ENCODE measurements at places on chromosomes 3 and 15.

DNA sequence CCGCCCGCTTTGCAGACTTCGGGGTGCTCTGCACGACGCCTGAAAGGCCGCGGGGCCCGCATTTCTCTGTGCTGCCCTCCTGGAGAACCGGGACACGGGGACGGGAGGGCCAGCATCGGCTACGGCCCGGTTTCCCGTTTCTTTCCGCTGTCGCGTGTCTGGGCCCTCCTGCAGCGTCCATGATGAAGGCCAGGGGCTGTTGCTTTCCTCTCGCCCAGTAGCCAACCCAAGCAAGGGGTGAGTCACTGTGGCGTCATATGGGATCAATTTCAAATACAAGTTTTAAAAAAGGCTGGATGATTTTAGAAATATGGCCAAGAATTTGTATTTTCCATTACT is 435 bp downstream of the SLC35G2 start:
- DNase-seq: no peak

DNA sequence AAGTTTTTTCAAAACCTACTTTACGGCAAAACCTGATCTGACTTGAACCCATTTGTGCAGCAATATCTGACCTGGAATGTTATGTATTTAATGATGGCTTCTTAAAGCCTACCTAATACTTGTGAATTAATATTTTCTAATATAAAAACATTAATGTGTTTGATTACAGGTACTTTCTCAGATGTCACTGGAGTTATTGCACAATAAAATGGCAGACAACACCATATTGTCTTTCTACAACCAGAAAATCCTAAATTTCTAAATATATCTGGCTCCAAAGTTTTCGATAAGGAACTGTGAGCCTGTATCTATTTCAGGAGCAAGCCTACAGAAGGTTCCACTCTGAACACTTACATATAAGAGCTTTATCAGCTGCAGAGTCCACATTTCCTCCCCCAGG is 184.5 kb downstream of the ATP8B4 start:
- no peak for DNase-seq

- no peak for DNase-seq
These were observed 247.6 kb downstream of the CHST2 start for GRCh38 chr3:143367171-143367570.

DNA sequence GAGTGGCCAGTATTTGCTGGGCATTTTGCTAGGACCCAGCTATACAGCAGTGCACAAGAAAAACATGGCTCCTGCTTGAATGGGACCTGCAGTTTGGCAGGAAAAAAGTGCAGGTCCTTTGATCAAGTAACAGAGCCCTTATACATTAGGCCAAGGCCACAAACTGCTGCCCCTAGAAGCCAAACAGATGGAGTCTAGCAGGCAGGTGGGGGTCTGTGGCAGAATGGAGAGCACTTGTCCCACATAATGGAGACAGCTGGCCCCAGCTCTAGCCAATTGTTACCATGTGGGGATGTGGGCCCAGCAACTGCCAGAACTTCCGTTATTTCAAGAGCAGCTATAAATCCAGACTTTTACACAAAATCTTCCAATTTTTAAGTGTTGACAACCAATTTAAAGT is 79.3 kb downstream of the SHQ1 start:
- DNase-seq: no peak

DNA sequence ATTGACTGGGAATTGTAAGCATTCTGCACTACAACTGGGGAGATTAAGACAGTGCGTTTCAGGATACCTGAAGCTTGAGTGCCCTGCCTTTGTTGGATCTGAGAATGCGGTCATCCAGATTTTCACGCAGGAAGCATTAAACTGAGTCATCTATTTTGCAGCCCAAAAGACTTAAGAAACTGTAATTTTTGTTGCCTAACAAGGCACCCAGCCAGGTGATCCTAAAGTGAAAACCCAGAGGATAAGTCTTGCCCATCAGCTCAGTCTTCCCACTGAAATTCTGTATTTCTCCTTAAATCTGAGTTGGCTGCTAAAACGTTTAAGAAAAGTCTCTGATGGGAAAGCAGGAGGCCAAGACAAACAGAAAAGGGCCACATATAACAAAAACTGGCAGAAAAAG is 242.5 kb upstream of the TMCO5A start:
- no peak for DNase-seq

- no peak for DNase-seq
These were observed 7.1 kb upstream of the EPHB3 start for GRCh38 chr3:184554461-184554860.

DNA sequence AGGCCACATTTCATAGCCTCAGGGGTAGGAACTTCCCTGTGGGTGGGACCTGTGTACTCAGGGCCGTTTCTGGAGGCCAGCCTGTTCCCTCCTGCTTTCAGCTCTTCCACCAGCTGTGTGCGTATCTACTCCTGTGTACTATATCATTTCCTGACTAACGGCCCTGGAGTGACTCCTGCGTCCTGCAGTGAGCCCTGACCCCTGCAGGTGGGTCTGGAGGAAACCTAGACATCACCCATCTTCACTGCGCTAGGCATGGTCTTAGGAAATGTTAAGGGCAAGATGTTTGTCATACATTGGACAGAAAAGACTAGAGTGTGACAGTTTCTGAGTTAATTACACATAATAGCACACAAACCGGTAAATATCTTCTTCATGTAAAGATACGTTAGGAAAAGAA is 297.3 kb downstream of the GABRB3 start:
- DNase-seq: no peak

DNA sequence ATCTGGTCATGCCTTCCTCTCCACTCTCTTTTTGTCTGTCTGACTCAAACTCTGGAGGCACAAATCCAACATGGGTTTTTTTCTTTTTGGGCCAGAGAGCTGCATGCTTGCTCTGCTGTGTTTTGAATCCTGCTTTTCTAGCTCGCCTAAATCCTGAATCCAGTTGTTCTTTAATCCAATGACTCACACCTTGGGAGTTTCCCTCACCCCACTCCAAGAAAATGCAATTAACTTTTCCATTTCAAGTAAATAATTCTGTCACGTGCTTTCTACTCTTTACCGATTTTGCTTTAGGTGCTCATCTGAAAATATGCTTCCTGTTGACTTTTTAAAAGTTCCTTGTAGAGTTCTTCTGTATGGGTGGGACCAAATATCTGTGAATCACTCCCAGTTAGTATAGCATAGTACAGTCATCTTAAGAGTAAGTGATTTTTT is 47.6 kb downstream of the SLMAP start:
- no peak for DNase-seq

- DNase-seq: peak; percentile 55
These were observed 87.0 kb downstream of the PLXNA1 start for GRCh38 chr3:127069814-127070440.

GRCh38 chr15:25345943-25346342 is 92.9 kb downstream of the UBE3A start:
- no peak for DNase-seq

- DNase-seq: no peak
These were observed 436.8 kb upstream of the DPPA4 start for GRCh38 chr3:109774108-109774507.

- no peak for DNase-seq
These were observed 79.4 kb upstream of the PRR23E start for GRCh38 chr3:127113571-127113891.

DNA sequence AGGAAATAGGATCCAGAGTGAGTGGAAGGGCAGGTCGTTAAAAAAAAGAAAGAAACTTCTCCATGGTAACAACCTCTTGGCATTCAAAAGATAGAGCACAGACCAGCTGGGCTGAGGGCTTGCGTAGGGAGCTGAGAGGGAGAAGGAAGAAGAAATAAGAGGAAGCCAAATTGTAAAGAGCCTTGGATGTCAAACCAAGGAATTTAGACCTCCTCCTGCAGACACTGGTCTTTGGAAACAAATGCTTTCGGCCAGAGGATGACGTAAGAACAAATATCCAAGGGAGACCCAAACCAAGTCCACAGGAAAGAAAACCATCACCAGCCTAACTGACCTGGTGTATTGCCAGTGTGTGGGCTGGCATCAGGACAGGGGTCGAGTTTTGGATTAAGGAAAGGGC is 155.2 kb downstream of the UACA start:
- DNase-seq: no peak

DNA sequence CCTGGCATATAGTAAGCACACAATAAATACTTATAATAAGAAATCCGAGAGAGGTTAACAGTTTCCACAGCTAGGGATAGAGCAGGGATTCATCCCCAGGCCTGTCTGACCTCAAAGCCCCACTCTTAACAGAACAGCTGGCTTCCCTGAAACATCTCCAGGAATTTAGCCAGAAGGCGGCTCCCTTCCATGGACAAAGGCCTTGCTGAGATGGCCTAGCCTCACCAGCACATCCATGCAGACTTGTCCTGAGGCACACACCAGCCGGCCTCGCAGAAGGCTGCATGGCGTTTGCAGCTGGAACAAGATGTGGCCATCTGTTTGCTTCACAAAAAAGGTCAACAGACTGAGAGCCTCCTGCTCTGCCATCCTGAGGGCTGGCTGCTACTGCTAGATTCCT is 245.4 kb downstream of the SLCO3A1 start:
- DNase-seq: no peak

DNA sequence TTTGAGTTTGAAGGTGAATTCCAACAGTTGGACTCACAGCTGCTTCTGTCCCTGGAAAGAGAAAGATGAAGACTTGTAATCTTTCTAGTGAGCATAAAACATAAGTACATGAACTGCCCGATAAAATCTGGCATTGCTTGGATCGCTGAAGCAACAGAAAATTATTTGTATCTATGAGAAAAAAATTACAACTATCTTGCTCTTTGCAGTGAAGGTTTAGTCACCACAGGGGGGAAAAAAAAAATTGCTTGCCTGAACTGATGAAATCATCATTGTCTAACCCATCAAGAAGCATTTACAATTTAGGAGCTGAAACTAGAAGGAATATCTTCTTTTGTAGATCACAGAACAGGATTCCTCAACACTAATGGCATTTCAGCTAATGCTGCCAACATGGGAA is 20.0 kb downstream of the TMEM207 start:
- no peak for DNase-seq

DNA sequence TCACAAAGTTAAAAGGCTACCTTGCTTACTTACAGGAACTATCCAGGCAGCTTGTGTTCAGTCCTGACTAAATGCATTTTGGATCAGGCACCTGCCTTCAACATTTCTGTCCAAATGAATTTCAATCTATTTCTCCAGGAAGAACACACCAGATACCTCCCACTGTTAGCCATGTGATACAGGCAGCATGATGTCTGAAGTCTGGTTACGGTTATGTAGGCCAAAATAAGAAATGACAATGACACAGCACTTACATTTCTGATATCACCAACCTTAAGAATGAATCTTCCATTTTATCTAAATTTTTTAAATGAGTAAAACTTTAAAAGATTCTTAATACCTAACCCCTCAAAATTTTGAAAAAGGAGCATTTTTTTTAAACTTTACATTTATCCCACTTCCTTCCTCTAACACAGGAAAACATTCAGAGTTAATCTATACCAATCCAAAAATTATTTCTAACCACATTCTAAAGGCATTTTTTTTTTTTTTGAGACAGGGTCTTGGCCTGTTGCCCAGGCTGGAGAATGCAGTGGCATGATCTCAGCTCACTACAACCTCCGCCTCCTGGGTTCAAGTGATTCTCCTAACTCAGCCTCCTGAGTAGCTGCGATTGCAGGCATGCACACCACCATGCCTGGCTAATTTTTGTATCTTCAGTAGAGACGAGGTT is at the start of gene MAP4:
Gene MAP4, minus strand, starts transcription at position 116 of the 673 bp plus-strand sequence. CDS start 17,556 bp downstream, outside the sequence.
- DNase-seq: no peak

GRCh38 chr3:11091088-11091590 is 63.2 kb upstream of the HRH1 start:
- no peak for DNase-seq

- DNase-seq: no peak
These were observed 619.1 kb upstream of the BCHE start for GRCh38 chr3:166456286-166456685.

DNA sequence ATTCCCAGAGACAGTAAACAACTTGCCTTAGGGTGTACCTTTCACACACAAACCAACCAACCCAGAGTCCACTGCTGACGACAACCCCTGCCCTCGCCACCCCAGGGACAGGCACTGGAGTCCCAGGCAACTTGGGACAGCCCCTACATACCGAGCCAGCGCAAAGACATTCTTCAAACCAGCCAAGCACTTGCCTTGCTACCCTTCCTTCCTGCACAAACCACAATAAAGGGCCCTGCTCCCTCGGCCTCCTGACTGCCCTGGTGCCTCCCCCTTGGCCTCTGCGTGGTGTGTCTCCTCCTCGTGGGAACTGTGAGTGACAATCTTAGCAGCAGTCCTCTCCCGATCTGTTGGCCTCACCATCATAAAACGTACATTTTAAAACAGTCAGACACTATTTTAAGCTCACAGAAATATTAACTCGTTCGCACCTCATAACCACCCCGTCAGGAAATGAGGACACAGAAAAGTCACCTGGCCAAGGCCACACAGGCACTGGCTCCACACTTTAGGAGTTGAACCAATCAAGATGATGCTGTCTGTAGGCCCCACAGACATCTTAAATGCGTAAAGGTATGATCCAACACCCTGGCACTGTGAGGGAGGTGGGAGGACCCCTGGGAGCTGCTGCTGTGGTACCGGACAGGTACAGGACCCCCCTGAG is 113.8 kb downstream of the ADCY5 start:
- DNase-seq: no peak

GRCh38 chr3:11276901-11277300 is 4.7 kb downstream of the ATG7 start:
- no peak for DNase-seq

DNA sequence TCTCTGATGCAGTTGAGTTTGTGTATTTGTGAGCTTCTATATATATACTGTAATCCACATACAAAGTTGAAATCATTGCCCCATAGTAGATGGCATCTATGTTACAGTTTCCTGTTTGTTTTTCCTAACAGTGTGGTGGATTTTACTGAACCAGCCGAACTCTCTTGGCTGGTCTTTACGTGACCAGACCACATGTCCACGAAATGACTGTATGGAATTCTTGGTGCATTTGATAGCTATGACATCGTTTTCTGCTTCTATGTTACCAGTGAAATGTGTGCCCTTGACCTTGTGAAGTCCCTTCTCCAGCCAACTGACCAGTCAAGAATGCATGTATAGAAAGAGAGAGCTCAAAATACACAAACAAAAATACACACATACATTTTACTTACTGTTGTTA is 1.8 kb downstream of the KCNMB2 start:
- no peak for DNase-seq

DNA sequence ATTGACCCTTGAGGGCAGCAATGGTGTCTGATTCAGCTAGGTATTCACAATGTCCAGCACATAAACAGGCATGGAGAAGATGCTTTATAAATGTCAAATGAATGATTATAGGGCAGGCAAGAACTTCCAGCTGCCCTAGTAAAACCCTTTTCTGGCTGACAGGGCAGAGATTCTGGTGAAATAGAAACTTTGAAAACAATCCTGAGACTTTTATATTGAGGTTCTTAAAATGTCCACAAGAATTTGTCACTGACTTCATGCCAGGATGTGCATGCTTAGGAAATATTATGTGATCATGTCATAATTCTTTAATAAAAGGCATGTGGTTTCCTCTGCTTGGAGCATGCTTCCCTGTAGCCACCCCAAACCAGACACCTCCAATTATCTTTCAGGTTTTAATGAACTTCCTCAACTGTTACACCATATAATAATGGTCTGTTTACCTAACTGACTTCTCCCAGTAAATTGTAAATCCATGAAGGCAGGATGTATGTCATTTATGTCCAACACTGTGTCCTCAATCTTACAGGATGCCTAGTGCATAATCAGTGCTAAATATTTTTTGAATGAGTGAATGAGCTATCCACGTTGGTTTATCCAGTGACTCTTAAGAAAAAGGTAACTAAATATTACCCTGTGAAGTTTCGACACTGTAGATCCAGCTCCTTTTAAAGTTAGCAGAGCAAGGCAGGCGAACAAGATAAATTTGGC is 43.4 kb upstream of the CLRN1 start:
- DNase-seq: no peak

Measured in activated effector memory CD4-positive, alpha-beta T cell treated with anti-CD3 and anti-CD28 coated beads, Interleukin-2, amount 50 U/mL, for 16 hours (primary cell).